Suprapubic skin (tissue), 4 donors: ENCODE measurements at places on chromosomes 3 and 15.

- no peak for DNase-seq
Observed at GRCh38 chr3:151383956-151384355, 597 bp downstream of the P2RY12 start.

GRCh38 chr15:74780523-74781430 is 1.1 kb upstream of the CSK start:
- DNase-seq: no peak

DNA sequence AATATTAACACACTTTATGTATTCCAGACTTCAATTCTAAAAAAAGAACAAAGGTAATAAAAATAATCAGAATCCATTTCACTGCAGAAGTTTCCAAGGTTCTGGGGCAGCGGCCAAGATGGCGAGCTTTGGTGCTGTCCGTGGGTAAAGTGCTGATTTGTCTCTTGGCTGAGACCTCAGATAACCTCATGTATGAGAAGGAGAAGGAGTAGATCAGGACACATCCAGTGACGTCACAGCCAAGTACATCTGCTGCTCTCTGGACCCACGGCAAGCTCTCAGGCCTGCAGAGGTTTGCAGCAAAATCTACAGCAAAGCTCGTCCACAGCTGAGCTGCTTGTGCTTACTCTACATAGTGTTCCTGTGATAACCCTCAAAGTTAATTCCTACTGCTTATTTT is 165.7 kb downstream of the MAGI1 start:
- no peak for DNase-seq

DNA sequence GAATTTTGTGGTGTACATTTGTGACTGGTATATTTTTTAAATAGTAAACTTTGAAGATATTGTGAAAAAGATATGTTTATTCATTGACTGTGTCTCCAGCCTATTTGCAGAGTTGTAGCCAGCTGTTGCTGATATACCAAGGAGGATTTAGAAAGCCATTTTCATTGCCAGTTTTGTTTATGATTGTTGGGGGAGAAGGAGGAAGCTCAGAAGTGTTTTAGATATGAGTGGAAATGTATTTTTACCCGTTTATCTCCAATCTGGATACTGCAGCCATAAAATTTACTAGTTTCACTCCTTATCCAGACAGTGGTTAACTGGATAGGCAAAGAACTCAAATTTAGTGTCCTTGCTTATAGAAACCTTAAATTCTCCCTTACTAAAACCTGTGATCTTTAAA is 18.8 kb downstream of the ATP11B start:
- DNase-seq: no peak
